ENCODE measurements at places on chromosomes 2 and 18. TPM values are rescaled to one million over a fixed set of nuclear protein-coding genes. Genes with fewer than 3 reads are reported as not detected.

DNA sequence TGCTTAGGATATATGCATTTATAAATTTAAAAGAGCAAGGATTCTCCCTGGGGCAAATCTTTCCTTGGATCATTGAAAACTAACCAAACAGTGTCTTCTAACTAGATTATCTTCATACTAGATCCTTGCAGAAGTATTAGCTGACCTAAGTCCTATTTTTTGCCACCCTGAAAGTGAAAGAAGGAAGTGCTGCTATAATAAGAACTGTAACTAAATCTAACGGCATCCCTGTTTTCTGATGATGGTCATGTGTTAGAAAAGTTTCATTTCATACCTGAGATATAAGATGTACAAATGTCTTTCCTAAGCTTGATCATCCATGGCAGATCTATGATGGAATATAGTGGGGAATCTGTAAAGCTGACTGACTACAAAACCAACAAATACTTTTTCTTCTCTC, 102.7 kb downstream of the MAP2 start:
- no peak for DNase-seq
- H3K4me3 ChIP-seq: no peak overlapping the region

DNA sequence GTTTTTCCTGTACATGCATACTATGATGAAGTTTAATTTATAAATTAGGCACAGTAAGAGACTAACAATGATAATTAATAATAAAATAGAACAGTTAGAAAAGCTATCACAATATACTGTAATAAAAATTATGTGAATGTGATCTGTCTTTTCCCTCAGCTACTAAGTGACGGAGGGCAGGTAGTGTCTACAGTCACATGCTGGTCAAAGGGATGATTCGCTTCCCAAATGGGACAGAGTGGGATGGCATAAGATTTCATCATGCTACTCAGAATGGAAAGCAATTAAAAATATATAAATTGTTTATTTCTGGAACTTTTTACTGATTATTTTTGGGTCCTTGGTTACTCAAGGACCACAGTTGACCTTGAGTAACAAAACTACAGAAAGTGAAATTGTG, 71.5 kb downstream of the DAW1 start:
- DNase-seq: no peak
- no peaks in the 10 kb centered on the region for H3K27me3 ChIP-seq
- no peak overlapping the region for H3K4me3 ChIP-seq

The QPCT gene
- 6.3 TPM for total RNA-seq

- H3K4me1 ChIP-seq: no peaks in the 10 kb centered on the region
- H3K27me3 ChIP-seq: no peaks in the 10 kb centered on the region
- no peak overlapping the region for H3K4me3 ChIP-seq
Observed at GRCh38 chr18:11327391-11328009, 178.1 kb upstream of the PIEZO2 start.

The POTEC gene
- not detected for total RNA-seq

The EGR4 gene
- total RNA-seq: not detected

The CHRNG gene
- total RNA-seq: not detected

The ACVR1C gene
- 0.85 TPM for total RNA-seq

DNA sequence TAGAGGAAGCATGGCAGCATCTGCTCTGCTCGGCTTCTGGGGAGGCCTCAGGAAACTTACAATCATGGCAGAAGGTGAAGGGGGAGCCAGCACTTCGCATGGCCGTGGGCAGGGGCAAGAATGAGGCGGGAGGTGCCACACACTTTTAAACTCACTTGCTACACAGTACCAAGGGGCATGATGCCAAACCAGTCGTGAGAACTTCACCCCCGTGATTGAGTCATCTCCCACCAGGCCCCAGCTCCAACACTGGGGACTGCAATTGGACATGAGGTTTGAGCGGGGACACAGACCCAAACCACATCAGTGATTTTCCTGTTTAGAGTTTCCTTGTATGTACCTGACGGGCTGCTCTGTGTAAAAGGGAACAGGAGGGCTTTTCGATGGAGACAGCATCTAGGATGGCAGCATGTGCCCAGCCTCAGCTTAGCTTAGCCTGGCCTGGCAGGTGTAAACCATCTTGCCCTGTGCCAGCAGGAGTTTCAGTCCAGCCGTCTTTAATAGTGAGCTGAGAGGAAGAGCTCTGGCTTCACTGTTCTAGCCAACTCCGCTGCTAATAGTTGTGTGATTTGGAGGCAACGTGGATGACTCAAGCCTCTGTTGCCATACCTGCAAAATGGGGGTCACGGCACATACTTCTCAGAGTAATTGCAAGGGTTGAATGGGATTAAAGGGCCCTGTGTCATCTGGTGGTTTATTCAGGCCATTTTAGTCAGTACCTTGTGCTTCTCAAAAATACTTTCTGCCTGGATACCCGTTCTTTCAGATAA, 101.8 kb downstream of the ASAP2 start:
- H3K4me3 ChIP-seq: no peak overlapping the region
- DNase-seq: no peak
- H3K36me3 ChIP-seq: no peaks in the 10 kb centered on the region
- H3K4me1 ChIP-seq: peaks cover 5% of the 10 kb centered on the region

The DSG1 gene
- total RNA-seq: not detected

- no peak overlapping the region for H3K27ac ChIP-seq
- H3K27me3 ChIP-seq: no peaks in the 10 kb centered on the region
- H3K4me3 ChIP-seq: no peak overlapping the region
- no peaks in the 10 kb centered on the region for H3K4me1 ChIP-seq
- no peak for DNase-seq
Observed at GRCh38 chr2:230796280-230796862, 68.4 kb upstream of the ITM2C start.

The PTPRN gene
- not detected for total RNA-seq

DNA sequence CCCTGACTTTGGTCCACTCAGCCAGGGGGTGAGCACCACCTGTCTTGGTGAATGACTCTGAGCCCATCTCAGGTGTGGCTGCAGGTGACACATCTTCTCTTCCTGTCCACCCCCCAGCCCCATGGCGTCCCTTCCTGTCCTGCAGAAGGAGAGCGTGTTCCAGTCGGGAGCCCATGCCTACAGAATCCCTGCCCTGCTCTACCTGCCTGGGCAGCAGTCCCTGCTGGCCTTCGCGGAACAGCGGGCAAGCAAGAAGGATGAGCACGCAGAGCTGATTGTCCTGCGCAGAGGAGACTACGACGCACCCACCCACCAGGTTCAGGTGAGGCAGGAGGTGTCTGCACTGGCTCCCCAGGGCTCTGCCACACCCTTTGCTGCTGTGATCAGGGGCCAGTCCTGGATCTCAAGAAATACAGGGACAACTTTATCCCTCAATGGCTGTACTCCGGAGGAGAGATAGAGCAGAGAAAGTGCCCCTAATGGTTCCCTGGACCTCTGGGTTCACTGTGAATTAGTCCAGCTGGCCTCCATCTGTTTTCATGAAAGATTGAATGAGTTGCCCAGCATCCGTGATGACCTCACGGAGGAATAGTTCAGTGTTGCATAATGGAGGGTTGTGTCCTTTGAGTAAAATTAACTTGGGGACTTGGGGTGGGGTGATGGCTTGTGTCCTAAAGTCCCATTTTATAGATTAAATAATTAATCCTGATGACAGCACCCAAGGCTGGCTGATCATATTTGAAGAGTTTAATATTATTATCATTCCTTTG, at the start of gene NEU2:
NEU2 (plus strand) TSS at position 122 of the 770 bp plus-strand sequence; CDS start at position 122, 0 bp downstream.
- no peak for DNase-seq
- no peak within 1 kb of the TSS for H3K27ac ChIP-seq
- no peaks in the 10 kb centered on the region for H3K4me1 ChIP-seq
- H3K27me3 ChIP-seq: no peaks in the 10 kb centered on the region
- no peak within 1 kb of the TSS for H3K4me3 ChIP-seq
- H3K36me3 ChIP-seq: no peaks in the 10 kb centered on the region

The ADNP2 gene
- total RNA-seq: 8.7 TPM

The ITPRIPL1 gene
- 14.1 TPM for total RNA-seq

The FKBP1B gene
- 6.4 TPM for total RNA-seq

- H3K27me3 ChIP-seq: no peaks in the 10 kb centered on the region
- H3K4me3 ChIP-seq: no peak overlapping the region
- H3K4me1 ChIP-seq: no peaks in the 10 kb centered on the region
- H3K27ac ChIP-seq: no peak overlapping the region
- DNase-seq: no peak
Observed at GRCh38 chr2:197339016-197339415, 28.4 kb upstream of the ANKRD44 start.

DNA sequence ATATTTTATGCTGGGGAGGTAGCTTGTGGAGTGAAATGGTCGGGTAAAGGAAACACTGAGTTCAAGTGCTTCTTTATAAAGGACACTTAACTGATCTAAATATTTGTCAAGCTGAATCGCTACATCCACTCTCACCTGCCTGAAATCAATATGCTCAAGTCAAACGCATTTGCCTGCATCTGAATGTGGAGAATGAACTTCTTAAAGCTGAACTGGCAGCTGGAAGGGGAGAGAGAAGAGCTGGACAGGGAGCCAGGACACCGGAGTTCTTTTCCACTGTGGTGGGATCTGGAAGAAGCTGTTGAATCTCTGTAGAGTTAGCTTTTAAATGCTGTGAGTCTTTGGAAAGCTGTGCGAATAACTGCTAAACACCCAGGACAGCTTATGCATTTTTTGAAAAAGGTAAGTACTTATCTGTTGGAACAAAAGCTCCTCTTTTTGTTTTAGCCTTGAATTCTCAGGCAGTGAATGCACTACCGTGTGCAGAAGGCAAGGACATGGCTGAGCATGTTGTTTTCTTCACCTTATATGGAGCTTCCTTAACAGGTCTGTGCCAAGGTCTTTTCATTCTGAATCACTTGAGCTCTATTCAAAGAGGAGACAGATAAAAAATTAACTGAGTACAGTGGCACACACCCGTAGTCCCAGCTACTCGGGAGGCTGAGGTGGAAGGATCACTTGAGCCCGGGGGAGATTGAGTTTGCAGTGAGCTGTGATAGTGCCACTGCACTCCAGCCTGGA, 74.2 kb upstream of the KLF7 start:
- H3K27me3 ChIP-seq: no peaks in the 10 kb centered on the region
- H3K4me1 ChIP-seq: no peaks in the 10 kb centered on the region
- no peaks in the 10 kb centered on the region for H3K36me3 ChIP-seq
- H3K27ac ChIP-seq: peak overlapping the region; percentile 58

- H3K4me1 ChIP-seq: no peaks in the 10 kb centered on the region
- DNase-seq: no peak
- no peaks in the 10 kb centered on the region for H3K36me3 ChIP-seq
- no peaks in the 10 kb centered on the region for H3K27me3 ChIP-seq
- H3K4me3 ChIP-seq: no peak overlapping the region
Observed at GRCh38 chr18:25604894-25605597, 253.1 kb upstream of the ZNF521 start.

The DNAJC5G gene
- total RNA-seq: 0.77 TPM

GRCh38 chr18:523561-523960, 23.1 kb upstream of the COLEC12 start:
- peak overlapping the region; percentile 59 for H3K27ac ChIP-seq
- no peak for DNase-seq
- no peaks in the 10 kb centered on the region for H3K27me3 ChIP-seq
- H3K4me1 ChIP-seq: no peaks in the 10 kb centered on the region
- H3K4me3 ChIP-seq: no peak overlapping the region
- no peaks in the 10 kb centered on the region for H3K36me3 ChIP-seq

- no peaks in the 10 kb centered on the region for H3K36me3 ChIP-seq
- H3K4me3 ChIP-seq: no peak overlapping the region
- H3K27me3 ChIP-seq: no peaks in the 10 kb centered on the region
- DNase-seq: no peak
Observed at GRCh38 chr18:2515908-2516625, 55.2 kb downstream of the METTL4 start.

DNA sequence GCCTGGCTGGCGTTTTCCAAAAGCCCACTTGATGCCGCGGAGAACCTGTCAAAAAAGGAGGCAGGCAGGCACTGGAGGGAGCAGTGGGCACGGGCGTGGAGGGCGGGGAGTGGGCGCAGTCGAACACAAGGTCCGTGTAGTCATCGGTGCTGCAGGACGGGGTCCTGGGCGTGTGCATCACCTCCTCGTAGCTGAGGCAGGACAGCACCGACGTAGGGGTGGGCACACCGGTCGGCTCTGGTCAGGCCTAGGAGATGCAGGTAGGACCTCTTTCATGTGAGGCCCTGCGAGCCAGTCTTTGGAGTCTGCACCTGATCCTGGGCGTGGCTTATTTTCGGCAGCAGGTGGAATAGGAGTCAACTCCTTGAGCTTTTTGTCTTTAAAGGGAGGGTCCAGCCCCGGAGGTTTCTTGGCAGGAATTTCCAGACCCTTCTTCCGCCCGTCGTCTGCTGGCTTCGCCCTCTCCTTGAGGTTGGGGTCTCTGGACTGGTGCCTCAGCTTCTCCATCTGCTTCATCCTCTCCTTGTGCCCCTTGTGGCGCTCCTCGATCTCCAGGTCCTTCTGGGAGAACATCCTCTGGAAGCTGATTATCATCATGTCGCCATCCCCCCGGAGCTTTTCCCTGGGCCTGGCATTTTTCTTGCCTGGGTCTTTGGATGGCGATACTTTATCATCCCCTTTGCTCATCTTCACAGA, 892.5 kb upstream of the LRRTM1 start:
- no peaks in the 10 kb centered on the region for H3K27me3 ChIP-seq
- H3K4me3 ChIP-seq: no peak overlapping the region
- no peak for DNase-seq
- no peaks in the 10 kb centered on the region for H3K4me1 ChIP-seq
- H3K27ac ChIP-seq: no peak overlapping the region
- H3K36me3 ChIP-seq: no peaks in the 10 kb centered on the region

The CCBE1 gene
- 10.9 TPM for total RNA-seq

The KCTD18 gene
- total RNA-seq: 10.5 TPM

- no peaks in the 10 kb centered on the region for H3K36me3 ChIP-seq
- no peaks in the 10 kb centered on the region for H3K4me1 ChIP-seq
- H3K27me3 ChIP-seq: no peaks in the 10 kb centered on the region
- DNase-seq: no peak
- H3K27ac ChIP-seq: no peak overlapping the region
Observed at GRCh38 chr2:223366566-223366965, 235.6 kb downstream of the SCG2 start.

- no peak for DNase-seq
- H3K27me3 ChIP-seq: no peaks in the 10 kb centered on the region
Observed at GRCh38 chr2:48209214-48209885, 303.1 kb upstream of the FBXO11 start.

- no peaks in the 10 kb centered on the region for H3K36me3 ChIP-seq
- H3K4me1 ChIP-seq: no peaks in the 10 kb centered on the region
- no peak overlapping the region for H3K4me3 ChIP-seq
- H3K27ac ChIP-seq: peak overlapping the region; percentile 75
- no peak for DNase-seq
Observed at GRCh38 chr2:209496586-209496982, 72.7 kb downstream of the MAP2 start.

GRCh38 chr2:231123362-231123898, 1.4 kb downstream of the HTR2B start:
- peak overlapping the region; percentile 89 for H3K27ac ChIP-seq
- no peak for DNase-seq
- no peaks in the 10 kb centered on the region for H3K27me3 ChIP-seq
- no peaks in the 10 kb centered on the region for H3K36me3 ChIP-seq

DNA sequence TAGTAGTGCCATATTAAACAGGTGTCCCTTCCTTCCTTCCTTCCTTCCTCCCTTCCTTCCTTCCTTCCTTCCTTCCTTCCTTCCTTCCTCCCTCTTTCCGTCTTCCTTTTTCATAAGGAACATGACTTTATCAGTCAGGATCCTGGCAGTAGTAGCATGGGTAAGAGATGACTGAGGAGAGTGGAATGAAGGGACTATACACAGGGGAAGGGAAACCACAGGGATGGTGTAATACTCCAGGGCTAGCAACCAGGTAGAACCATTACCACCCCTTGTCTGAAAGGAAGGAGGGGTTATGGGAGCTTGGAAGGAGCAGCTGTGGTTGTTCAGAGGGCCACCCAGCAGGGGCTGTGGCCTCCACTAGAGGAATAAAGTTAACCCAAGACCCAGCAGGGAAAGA, 23.2 kb upstream of the KDM3A start:
- no peaks in the 10 kb centered on the region for H3K36me3 ChIP-seq
- no peaks in the 10 kb centered on the region for H3K27me3 ChIP-seq
- no peak overlapping the region for H3K27ac ChIP-seq
- no peaks in the 10 kb centered on the region for H3K4me1 ChIP-seq
- no peak overlapping the region for H3K4me3 ChIP-seq

- no peak for DNase-seq
- no peaks in the 10 kb centered on the region for H3K4me1 ChIP-seq
- H3K27ac ChIP-seq: no peak overlapping the region
Observed at GRCh38 chr2:19026261-19026660, 332.2 kb downstream of the OSR1 start.
